ENCODE measurements at places on chromosomes 4 and X.

GRCh38 chrX:1507511-1508463 lies 29.2 kb downstream of the P2RY8 start:
- no peak for DNase-seq

GRCh38 chr4:32658019-32658418 lies 1937.8 kb downstream of the PCDH7 start:
- DNase-seq: no peak

DNA sequence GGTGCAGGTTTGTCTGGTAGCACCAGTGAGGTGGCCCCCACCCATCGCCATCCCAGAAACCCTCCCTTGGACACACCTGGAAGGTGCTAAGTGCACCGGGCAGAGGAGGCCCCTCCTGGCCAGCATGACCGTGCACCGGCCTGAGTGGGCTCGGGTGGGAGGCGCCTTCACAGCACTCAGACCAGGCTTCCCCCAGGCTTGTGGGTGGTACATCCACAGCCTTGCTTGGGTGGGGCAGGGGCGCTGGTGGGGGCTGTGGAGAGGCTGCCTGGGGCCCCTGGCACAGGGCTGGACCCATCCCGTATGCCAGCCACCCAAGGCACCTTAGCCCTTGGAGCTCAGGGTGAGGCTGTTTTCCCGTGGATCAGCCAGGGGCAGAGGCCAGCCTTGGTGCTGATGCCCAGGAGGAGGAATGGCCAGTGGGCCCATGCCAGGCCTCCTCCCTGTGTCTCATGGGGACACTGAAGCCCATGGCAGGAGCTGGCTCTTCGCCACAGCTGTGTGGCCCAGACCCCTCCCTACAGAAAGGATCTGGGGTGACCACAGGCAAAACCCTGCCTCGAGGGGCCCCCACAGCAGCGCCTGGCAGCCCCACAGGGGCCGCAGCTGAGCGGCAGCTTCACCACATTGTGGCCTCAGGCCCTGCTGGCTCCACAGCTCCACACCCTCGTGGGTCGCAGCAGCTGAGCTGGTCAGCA lies 21.4 kb downstream of the NKX1-1 start:
- DNase-seq: no peak

- DNase-seq: no peak
Measured at GRCh38 chr4:17024425-17024824, 126.0 kb upstream of the LDB2 start.

DNA sequence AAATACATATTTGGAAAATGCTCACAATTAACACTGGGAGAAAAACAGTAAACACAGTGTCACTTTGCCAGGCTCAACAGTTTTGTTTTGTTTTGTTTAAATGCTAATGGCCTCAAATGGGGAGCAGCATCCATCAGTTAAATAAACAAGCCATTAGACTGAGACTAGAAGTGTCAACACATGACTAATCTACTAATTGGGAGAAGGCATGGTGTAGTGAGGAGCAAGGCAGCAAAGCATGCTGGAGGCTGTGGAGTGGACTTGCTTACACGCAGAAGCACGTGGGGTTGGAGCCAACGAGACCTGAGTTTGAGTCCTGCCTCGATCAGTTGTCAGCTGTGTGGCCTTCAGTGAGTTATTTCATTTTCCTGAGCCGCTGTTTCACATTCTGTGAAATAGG lies 29.0 kb downstream of the UTP14A start:
- no peak for DNase-seq

- no peak for DNase-seq
Measured at GRCh38 chr4:73005514-73005913, 64.0 kb downstream of the COX18 start.

- DNase-seq: no peak
Measured at GRCh38 chr4:139642364-139642763, 23.3 kb upstream of the MGST2 start.

- DNase-seq: no peak
Measured at GRCh38 chr4:169143335-169143734, 127.4 kb downstream of the SH3RF1 start.

GRCh38 chrX:70479247-70479921 lies 34.7 kb downstream of the DLG3 start:
- DNase-seq: no peak

DNA sequence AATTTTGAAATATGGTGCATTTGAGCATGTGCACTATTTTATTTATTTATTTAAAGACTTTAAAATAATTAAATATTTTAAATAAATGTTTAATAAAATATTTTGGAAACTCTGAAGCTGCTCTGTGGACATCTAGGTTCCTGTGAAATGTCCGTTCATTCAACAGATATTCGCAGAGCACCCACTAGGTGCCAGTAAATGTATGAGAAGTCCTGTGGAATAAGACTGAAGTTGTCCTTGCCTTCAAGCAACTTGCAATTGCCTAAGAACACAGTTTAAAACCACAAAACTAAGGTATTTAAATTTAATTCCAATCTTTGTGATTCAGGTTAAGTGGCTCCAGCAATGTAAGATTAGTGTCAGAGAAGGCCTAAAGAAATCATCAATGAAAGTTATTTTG lies 306.7 kb downstream of the GBA3 start:
- DNase-seq: no peak

DNA sequence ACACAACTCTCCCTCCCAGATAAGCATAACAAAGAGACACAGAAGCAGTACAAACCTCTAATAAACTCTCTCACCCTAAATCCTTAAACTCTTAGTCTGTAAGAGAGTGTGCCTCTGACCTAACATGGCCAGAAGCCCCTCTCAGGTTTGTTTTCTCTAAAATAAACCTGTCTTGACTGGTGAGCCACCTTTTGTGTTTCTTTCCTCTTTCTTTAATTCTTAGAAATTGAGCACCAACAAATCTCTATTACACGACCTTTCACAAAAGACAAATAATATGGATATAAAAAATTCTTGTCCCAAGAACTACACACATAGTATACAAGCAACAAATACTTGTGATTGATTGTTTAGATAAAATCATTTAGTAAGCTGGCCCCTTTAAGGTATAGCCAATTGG lies 573.7 kb downstream of the EPHA5 start:
- no peak for DNase-seq

- no peak for DNase-seq
Measured at GRCh38 chr4:82128355-82128754, 245.4 kb downstream of the HNRNPD start.

- DNase-seq: no peak
Measured at GRCh38 chr4:96603641-96604040, 763.7 kb downstream of the PDHA2 start.

- DNase-seq: no peak
Measured at GRCh38 chrX:150365990-150366911, 3.1 kb downstream of the MAMLD1 start.

DNA sequence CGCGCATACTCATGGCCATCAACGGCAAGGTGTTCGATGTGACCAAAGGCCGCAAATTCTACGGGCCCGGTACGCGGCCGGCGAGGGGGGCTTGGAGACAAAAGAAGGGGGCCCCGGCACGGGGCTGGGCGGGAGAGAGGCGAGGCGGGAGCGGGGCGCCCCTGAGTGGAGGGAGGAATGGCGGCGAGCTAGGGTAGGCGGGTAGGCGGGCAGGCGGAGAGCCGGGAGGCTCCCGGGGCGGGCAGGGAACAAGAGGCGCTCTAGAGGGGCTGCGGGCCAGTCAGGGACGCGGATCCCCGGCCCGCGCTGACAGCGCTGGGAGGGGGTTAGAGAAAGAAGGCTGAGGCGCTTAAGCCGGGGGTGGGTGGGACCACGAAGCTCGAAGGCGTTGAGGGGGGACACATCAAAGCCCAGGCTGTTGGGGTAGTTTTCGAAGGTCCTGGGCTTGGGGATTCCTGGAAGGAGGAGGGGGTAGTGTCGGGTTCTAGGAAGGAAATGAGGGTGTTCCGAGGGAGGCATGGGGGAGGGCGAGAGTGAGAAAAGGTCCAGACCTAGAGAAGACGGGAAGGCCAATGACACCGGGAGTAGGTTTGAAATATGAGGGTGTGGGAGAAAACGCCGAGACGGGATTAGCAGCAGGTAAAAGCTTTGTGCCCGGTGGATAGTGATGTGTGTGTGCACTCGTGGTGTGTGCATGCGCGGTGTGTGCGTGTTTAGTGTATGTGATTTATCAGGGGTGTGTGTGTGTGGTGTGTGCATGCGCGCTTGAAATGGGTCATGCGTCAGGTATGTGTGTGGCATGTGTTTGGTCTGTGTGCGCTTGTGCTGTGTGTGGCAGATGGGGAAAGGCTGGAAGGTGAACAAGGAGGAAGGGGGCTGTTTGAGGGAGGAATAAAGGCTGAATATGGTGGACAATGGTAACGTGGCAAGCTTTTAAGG lies 807 bp downstream of the PGRMC1 start:
- DNase-seq: peak; percentile 15

DNA sequence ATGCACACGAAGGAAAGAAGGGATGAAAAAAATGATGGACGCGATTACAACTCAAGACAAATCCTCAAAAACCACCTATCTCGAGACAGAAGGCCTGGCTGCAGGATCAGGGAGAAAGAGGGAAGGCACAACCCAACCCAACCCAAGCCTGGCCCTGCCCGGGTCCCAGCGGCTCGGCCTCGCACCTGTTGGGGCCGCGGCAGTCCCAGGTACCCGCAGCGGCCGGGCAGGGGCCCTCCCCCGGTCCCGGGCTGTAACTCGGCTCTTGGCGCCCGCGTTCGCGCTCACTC lies 464 bp downstream of the RASGEF1B start:
- no peak for DNase-seq

- DNase-seq: no peak
Measured at GRCh38 chr4:66482186-66482585, 811.9 kb upstream of the EPHA5 start.

GRCh38 chr4:153335665-153336064 lies 8.8 kb upstream of the MND1 start:
- no peak for DNase-seq

- DNase-seq: no peak
Measured at GRCh38 chr4:84578540-84579402, 4.2 kb upstream of the CDS1 start.

DNA sequence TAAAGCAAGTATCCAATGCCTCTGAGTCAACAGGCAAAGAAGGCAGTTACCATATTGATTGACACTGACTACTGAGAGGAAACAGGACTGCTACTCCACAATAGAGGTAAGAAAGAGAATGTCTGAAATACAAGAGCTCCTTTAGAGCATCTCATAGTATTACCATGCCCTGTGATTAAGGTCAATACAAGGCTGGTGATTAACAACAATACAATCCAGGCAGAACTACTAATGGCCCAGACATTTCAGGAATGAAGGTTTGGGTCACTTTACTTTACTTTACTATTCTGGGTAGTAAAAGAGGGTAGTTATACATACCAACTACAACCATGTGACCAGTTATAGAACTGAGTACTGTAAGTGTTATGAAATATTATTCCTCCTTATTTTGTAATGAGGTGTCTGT lies 44.5 kb downstream of the BRWD3 start:
- no peak for DNase-seq

- no peak for DNase-seq
Measured at GRCh38 chr4:137124278-137124932, 407.9 kb downstream of the PCDH18 start.

DNA sequence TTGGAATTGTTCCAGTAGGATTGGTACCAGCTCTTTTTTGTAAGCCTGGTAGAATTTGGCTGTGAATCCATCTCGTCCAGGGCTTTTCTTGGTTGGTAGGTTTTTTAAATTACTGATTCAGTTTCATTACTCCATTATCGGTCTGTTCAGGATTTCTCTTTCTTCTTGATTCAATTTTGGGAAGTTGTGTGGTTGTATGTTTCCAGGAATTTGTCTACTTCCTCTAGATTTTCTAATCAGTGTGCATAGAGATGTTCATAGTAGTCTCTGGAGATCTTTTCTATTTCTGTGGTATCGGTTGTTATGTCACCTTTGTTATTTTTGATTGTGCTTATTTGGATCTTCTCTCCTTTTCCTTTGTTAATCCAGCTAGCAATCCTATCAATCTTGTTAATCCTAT lies 248.7 kb downstream of the ARHGAP10 start:
- no peak for DNase-seq

DNA sequence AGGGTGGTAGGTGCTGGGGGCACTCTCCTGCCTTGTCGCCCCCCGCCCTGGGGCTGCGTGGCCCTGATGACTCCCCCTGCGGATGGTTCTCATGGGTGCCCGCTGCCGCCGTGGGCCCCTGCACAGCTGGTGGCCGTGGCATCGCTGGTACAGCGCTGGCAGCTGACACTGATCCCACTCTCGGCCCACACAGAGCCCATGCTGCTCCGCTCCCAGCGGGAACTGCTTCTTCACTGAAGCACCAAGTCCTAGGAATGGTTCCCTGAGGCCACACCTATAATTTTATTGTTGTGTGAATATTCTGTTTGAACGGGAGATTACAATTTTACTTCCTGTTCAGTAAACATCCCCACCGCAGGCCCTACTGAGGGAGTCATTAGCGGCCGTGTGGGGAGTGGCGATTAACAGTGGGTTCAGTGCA lies 138.6 kb upstream of the NKX1-1 start:
- no peak for DNase-seq

GRCh38 chr4:25449270-25449669 lies 72.2 kb downstream of the ANAPC4 start:
- DNase-seq: no peak

DNA sequence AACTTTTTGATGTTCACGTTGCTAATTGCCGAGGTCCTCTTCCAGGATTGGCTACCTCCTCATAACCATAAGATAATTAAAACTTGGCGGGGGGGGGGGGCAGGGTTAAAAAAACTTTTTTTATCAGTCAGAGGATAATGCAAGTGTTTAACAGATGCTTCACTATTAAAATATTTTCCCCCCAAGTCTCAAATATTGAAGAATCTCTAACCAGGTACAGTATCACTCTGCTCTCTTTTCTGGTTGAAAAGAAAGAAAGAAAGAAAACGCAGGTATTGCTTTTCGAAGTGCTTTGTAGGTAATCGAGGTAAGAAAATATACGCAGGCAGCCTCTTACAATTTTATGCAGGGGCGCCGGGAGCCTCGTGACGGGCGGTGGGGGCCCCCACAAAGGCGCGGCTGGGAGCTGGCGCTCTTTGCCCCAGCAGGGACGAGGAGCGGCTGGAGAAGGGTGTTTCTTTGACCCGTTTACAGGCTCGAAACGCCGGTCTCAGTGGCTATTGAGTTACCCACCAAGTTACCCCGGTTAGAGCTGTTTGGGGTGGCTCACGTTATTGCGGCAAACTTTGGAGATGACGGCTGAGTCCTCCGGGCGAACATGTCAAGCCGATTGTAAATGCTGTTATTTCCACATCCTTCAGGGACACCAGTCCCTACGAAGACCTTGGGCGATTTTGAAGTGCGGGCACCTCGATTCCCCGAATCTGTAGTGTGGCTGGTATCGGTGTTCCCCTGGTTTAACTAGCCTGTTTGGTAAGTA lies 477 bp upstream of the HAND2 start:
- no peak for DNase-seq

GRCh38 chrX:101219864-101220346 lies 319 bp downstream of the DRP2 start:
- DNase-seq: no peak

DNA sequence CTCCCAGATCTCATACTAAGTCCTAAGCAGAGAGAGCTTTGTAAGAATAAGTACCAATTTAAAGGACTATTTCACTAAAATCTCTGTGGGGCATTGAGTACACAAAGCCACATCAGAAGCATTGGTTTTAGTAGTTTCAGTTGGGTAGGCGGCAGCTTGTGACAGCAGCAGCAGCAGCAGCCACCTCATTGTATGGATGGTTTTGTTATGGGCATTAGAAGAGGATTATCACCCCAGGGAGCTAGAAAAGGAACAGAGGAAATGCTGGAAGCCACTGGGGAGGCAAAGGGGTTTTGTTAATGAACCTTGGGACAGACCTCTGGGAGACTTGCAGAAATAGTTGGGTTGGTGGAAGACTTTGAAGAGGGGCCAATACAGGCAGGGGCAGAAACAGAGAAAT lies 93.9 kb upstream of the FRMPD3 start:
- no peak for DNase-seq

- DNase-seq: no peak
Measured at GRCh38 chr4:7333024-7333780, 101.5 kb downstream of the PSAPL1 start.

GRCh38 chr4:127503111-127503510 lies 129.6 kb upstream of the INTU start:
- no peak for DNase-seq

All from activated CD4-positive, alpha-beta T cell treated with anti-CD3 and anti-CD28 coated beads for 24 hours (primary cell).